Psoas muscle (tissue), 8 donors: ENCODE measurements at places on chromosomes 6 and 20. TPM values are rescaled to one million over a fixed set of nuclear protein-coding genes. Genes with fewer than 3 reads are reported as not detected.

DNA sequence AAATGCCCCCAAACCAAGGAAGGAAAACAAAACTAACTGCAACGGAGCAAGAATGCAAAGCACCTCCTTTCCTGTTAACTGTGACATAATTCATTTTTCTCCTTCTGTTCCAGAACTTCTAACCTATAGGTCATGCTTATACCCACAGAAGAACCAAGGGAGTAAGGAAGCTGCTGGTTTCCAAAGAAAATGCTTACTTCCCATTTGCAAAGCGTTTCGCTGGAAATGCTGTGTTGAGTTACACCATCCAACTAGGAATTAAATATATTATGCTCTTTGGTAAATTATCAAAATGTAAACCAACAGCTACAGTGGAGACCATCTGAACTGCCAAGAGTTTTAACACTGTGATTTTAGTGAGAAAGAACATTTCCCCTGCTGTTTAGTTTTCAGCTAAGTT lies 42.9 kb downstream of the ATXN1 start:
- peaks cover 38% of the 10 kb centered on the region for H3K4me1 ChIP-seq
- no peaks in the 10 kb centered on the region for H3K36me3 ChIP-seq
- no peak for DNase-seq

DNA sequence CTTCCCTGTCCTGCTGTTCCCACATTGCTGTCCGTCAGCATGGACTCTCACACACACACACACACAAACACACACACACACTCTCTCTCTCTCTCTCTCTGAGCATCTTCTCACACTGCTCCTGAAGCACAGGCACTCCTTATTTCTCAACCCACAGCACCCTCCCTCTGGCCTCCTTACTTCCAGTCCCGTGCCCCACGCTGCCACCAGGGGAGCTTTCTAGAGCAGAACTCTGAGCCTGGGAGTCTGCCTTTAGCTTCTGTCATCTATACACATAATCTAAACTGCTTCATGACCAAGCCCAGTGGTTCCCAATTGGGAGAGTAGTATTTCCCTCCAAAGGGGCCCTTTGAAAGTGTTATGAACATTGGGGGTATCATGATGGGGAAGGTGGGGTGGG lies 29.1 kb downstream of the HECA start:
- peaks cover 14% of the 10 kb centered on the region for H3K4me1 ChIP-seq
- no peak overlapping the region for H3K4me3 ChIP-seq
- DNase-seq: no peak
- no peaks in the 10 kb centered on the region for H3K27me3 ChIP-seq
- peaks cover 19% of the 10 kb centered on the region for H3K36me3 ChIP-seq
- no peak overlapping the region for H3K27ac ChIP-seq

Gene HCRTR2
- total RNA-seq: not detected

GRCh38 chr20:53828682-53829254 lies 235.1 kb upstream of the ZNF217 start:
- peak overlapping the region; percentile 66 for H3K27ac ChIP-seq
- no peak for DNase-seq
- peaks cover 20% of the 10 kb centered on the region for H3K4me1 ChIP-seq
- no peaks in the 10 kb centered on the region for H3K36me3 ChIP-seq

Gene SNTA1
- 102 TPM for total RNA-seq

GRCh38 chr6:4670824-4671409 lies 105.3 kb upstream of the CDYL start:
- no peaks in the 10 kb centered on the region for H3K36me3 ChIP-seq
- H3K27me3 ChIP-seq: no peaks in the 10 kb centered on the region
- no peak overlapping the region for H3K4me3 ChIP-seq
- peaks cover 3% of the 10 kb centered on the region for H3K4me1 ChIP-seq

Gene MATN4
- not detected for total RNA-seq

DNA sequence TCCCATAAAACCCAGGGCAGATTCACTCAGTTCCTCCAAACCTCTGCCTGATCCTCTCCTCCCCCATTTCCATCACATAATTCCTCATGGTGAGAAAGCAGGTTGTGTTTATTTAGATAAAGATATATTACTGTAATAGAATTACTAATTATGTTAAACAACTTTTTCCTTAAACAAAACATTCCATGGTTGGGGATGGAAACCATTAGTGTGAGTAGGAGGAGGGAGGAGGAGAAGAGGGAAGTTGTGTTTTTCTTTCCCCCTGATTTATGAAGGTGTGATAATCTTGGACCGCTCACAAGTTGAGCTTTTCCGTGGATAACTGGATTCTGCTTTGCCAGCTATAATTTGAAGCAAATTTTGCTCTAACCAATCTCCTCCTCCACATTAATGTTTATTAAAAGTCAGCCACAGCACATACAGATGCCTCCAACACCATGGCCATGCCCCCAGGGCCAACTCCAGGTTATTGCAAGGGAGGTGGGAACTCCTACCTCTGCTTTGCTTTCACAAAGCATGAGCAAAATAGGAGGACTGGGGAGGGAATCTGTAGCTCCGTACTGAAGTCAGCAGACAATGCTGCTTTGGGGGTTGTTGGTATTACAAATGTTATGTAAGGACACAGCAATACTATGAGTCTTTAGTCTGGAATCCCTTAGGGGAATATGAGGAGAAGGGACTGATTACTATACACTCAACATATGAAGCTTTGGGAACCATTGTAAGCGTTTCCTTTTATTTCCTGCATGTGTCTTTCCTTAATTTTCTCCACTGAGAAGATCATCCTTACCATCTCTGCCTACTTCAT lies 542.0 kb downstream of the DHX35 start:
- DNase-seq: no peak
- H3K4me1 ChIP-seq: no peaks in the 10 kb centered on the region
- H3K27me3 ChIP-seq: no peaks in the 10 kb centered on the region
- H3K27ac ChIP-seq: no peak overlapping the region

DNA sequence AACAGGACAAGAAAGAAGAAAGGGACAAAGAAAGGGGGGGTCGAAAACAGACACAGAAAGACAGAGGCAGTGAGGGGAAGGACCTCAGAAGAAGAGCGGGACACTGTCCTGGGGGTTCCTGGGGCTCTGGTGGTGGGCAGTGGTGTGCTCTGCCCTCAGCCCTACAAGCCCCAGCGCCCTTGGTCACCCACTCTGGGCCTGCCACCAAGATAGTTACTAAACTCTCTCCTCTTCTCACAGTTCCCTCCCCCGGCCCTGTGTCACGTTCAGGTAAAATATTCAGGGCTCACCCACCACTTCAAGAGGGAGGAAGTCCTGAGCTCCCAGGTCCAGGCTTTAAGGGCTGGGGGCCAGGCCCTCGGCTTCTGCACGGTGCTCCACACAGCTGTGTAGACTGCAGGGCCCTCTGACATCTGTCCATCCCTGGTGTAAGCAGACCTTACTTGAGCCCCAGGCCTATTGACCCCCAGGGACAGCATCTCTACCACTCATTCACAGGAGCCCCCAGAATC lies 87.4 kb downstream of the MRPL14 start:
- no peak for DNase-seq
- no peak overlapping the region for H3K27ac ChIP-seq
- no peaks in the 10 kb centered on the region for H3K27me3 ChIP-seq
- peaks cover 15% of the 10 kb centered on the region for H3K4me1 ChIP-seq
- no peaks in the 10 kb centered on the region for H3K36me3 ChIP-seq

- H3K27me3 ChIP-seq: no peaks in the 10 kb centered on the region
- DNase-seq: no peak
- H3K4me3 ChIP-seq: peak overlapping the region; percentile 51
- peak overlapping the region; percentile 68 for H3K27ac ChIP-seq
- peaks cover 2% of the 10 kb centered on the region for H3K36me3 ChIP-seq
Observed at GRCh38 chr6:20778912-20779311, 244.7 kb downstream of the CDKAL1 start.

DNA sequence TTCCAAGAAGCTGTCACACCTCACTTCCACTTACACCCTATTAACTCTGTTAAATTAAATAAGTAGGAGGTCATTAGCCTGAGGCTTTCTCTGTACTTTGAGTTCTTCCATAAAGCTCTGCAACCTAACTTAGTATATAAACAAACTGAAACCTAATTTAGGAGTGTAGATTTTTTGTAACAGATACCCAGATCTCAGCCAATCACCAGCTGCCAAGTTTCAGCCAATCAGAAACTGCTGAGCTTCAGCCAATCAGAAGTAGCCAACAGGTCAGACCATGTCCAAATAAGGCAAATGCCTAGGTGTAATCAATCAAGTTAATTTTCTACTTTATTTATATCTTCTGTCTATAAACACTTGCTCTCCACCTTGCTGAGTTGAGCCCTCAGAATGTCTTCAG lies 142.7 kb upstream of the SULF2 start:
- DNase-seq: no peak
- H3K4me1 ChIP-seq: no peaks in the 10 kb centered on the region
- no peaks in the 10 kb centered on the region for H3K36me3 ChIP-seq
- H3K27me3 ChIP-seq: peaks cover 7% of the 10 kb centered on the region

GRCh38 chr6:24339932-24340331 lies 17.9 kb downstream of the DCDC2 start:
- H3K36me3 ChIP-seq: no peaks in the 10 kb centered on the region
- H3K4me1 ChIP-seq: no peaks in the 10 kb centered on the region
- H3K4me3 ChIP-seq: no peak overlapping the region
- H3K27me3 ChIP-seq: no peaks in the 10 kb centered on the region

Gene FLRT3
- total RNA-seq: 3.1 TPM

Gene GTSF1L
- total RNA-seq: not detected

DNA sequence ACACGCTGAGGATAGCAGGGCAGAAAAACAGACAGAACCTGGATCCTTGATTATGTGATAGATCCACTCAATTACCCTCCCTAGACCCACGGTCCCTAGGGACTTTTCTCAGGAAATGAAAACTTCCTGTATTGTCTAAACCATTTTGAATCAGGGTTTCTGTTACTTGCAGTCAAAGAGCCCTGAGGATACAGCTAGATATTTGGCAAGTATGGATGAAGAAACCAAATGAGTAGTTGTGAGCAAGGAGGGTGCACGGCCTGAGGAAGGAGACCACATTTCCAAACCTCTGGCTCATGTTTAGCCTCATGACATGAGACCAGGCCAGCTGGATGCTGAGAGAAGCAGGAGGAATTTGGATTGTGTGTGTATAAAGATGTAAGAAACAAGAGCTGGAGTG lies 91.6 kb downstream of the MRPL14 start:
- no peaks in the 10 kb centered on the region for H3K4me1 ChIP-seq
- H3K4me3 ChIP-seq: no peak overlapping the region

- H3K4me1 ChIP-seq: no peaks in the 10 kb centered on the region
- H3K36me3 ChIP-seq: no peaks in the 10 kb centered on the region
- no peak for DNase-seq
Observed at GRCh38 chr20:24724982-24725533, 224.0 kb upstream of the CST7 start.

Gene TP53TG5
- not detected for total RNA-seq

Gene SLC17A1
- total RNA-seq: not detected

GRCh38 chr20:54626126-54626525 lies 150.7 kb downstream of the DOK5 start:
- no peak overlapping the region for H3K27ac ChIP-seq
- H3K4me1 ChIP-seq: peaks cover 11% of the 10 kb centered on the region
- no peak overlapping the region for H3K4me3 ChIP-seq
- H3K36me3 ChIP-seq: no peaks in the 10 kb centered on the region
- DNase-seq: no peak

Gene HLA-DRB5
- 14.4 TPM for total RNA-seq

DNA sequence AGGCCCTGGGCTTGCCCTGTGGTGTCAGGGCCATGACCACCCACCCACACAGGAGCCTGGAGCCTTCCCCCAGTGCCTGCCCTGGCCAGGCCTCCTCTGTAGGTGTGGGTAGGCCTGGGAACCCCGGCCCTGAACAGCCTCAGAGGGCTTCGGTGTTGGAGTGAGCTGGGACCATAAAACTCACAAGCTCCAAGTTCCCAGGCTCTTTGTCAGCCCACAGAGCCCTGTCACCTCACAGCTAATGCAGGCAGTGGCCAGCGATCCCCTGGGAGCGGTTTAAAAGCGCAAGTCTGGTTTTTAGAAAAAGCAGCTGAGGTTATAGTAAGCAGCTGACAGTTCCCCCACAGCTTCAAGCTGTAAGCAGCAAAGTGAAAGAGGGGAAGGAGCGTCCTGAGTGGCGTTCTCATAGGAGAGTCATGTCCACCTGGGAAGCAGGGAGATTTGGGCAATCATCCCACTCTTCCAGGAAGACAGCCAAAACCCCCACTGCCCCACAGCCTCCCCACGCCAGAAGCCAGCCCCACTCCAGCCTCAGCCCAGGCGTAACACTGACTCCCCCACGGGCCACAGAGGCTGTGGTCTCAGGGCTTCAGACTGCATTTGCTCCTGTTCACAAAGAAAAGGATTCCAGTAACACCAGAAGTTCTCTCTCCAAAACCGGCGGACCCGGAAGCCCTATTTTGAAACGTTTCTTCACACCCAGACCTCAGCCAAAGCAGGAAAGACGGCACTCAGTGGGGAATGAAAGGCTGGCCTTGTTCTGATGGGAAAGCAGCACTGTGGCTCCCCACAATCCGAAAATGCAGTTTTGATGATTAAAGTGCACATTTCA lies 34.3 kb upstream of the FOXC1 start:
- no peaks in the 10 kb centered on the region for H3K4me1 ChIP-seq
- DNase-seq: no peak
- peak overlapping the region; percentile 30 for H3K27ac ChIP-seq
- no peaks in the 10 kb centered on the region for H3K27me3 ChIP-seq
- H3K4me3 ChIP-seq: peak overlapping the region; percentile 4
- H3K36me3 ChIP-seq: no peaks in the 10 kb centered on the region

- H3K27ac ChIP-seq: no peak overlapping the region
- no peaks in the 10 kb centered on the region for H3K27me3 ChIP-seq
- no peaks in the 10 kb centered on the region for H3K4me1 ChIP-seq
Observed at GRCh38 chr6:95288251-95288650, 289.1 kb upstream of the MANEA start.

GRCh38 chr20:55004044-55004443 lies 528.7 kb downstream of the DOK5 start:
- no peaks in the 10 kb centered on the region for H3K4me1 ChIP-seq
- H3K27ac ChIP-seq: no peak overlapping the region
- no peak overlapping the region for H3K4me3 ChIP-seq
- no peaks in the 10 kb centered on the region for H3K27me3 ChIP-seq
- H3K36me3 ChIP-seq: no peaks in the 10 kb centered on the region
- no peak for DNase-seq

Gene ETV7
- not detected for total RNA-seq

GRCh38 chr6:147384737-147385710 lies 123.5 kb upstream of the SAMD5 start:
- no peaks in the 10 kb centered on the region for H3K27me3 ChIP-seq
- H3K36me3 ChIP-seq: no peaks in the 10 kb centered on the region
- no peak for DNase-seq
- no peak overlapping the region for H3K4me3 ChIP-seq
- no peak overlapping the region for H3K27ac ChIP-seq
- H3K4me1 ChIP-seq: no peaks in the 10 kb centered on the region

Gene GSTA3
- not detected for total RNA-seq

GRCh38 chr20:57698116-57698866 lies 11.5 kb downstream of the PMEPA1 start:
- peaks cover 31% of the 10 kb centered on the region for H3K4me1 ChIP-seq
- no peak overlapping the region for H3K4me3 ChIP-seq
- no peak overlapping the region for H3K27ac ChIP-seq
- no peak for DNase-seq
- no peaks in the 10 kb centered on the region for H3K27me3 ChIP-seq

- no peak for DNase-seq
- no peaks in the 10 kb centered on the region for H3K36me3 ChIP-seq
- no peaks in the 10 kb centered on the region for H3K4me1 ChIP-seq
- no peak overlapping the region for H3K4me3 ChIP-seq
- H3K27me3 ChIP-seq: no peaks in the 10 kb centered on the region
Observed at GRCh38 chr20:37354210-37355195, 8.6 kb downstream of the SRC start.

Gene DNAH8
- total RNA-seq: not detected

GRCh38 chr20:38579219-38579910 lies 1.6 kb upstream of the ADIG start:
- no peak for DNase-seq
- no peaks in the 10 kb centered on the region for H3K27me3 ChIP-seq
- H3K4me1 ChIP-seq: no peaks in the 10 kb centered on the region
- no peak overlapping the region for H3K4me3 ChIP-seq
